ENCODE measurements at places on chromosomes 4 and X.

- no peak for DNase-seq
Observed at GRCh38 chrX:73069365-73070035, 9.8 kb downstream of the PABPC1L2A start.

- DNase-seq: no peak
Observed at GRCh38 chr4:153229545-153229944, 25.3 kb downstream of the TRIM2 start.

DNA sequence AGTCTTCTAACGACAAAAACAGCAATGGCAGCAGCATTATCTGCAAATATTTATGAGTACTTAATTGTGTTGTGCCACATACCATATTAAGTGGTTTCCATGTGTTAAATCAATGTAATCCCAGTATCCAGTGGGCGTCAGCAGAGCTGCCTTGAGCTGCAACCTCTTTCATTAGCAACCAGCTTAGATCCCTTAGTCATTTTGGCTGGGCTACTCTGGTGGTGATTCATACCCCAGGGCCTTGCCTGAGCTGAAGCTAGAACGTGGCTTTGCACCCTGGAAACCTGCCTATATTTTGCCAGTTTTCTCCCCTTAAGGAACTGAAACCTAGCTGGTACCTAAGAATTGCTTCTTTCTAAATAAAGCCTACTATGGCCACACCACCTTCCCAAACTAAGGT is 474.3 kb upstream of the FTHL17 start:
- no peak for DNase-seq

DNA sequence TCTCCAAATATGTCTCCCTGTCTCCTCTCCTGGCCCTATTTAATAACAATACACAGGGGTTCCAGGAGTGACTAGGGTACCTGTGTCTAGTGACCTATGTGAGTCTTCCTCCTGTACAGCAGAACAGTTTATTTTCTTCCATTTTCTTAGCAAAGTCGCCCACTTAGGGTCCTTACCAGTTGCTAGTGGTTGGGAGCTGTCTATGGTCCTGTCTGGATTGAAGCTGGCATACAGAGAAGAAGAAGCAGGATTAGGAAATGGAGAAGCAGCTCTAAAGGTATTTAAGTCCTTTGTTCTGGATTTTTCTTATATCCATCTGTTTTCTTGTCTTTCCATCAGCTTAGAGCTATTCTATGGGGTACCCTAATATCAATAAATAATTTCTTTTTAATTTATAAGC is 587.1 kb upstream of the CPEB2 start:
- DNase-seq: no peak
